Activated CD4-positive, alpha-beta T cell treated with anti-CD3 and anti-CD28 coated beads, Interleukin-2, amount 10 ng/mL, durations not matched to agents 24 days and 14 days (primary cell): ENCODE measurements at places on chromosomes 5 and 9.
A peak's percentile ranks its signal among the peaks of the same experiment; 100 is the strongest.

- no peak for DNase-seq
These were observed 1180.2 kb downstream of the CDH12 start for GRCh38 chr5:21672911-21673310.

DNA sequence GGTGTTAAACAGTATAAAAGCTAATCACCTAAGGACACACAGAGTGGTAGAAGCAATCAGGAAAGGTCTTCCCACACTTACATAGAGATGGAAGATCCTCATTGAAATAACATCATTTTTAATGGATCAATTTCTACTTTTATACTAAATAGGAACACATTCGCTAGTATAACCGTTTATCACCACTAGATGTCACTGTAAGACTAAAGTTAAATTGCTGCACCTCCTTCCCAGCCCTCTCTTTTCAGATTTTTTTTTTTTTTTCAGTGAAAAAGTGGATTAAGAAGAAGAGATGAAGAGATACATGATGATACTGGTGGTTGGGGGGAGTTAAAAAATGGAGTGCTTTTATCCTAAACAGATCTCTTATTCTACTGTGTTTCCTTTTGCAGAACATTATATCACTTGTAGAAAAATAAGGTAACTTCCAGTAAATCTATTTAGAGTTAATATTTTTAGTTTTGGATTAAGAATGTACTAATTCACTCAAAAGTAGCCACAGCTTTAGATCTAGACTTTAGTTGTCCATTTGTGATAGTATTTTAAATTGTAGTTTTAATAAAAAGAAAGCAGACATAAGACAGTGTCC is 116.9 kb upstream of the ARRDC3 start:
- no peak for DNase-seq

GRCh38 chr5:179185256-179185940 is 125.2 kb downstream of the ZNF354C start:
- no peak for DNase-seq

- peak; percentile 74 for DNase-seq
These were observed 11.1 kb downstream of the EXD3 start for GRCh38 chr9:137411645-137412380.

GRCh38 chr5:52360985-52361384 is 426.7 kb upstream of the ITGA1 start:
- no peak for DNase-seq

DNA sequence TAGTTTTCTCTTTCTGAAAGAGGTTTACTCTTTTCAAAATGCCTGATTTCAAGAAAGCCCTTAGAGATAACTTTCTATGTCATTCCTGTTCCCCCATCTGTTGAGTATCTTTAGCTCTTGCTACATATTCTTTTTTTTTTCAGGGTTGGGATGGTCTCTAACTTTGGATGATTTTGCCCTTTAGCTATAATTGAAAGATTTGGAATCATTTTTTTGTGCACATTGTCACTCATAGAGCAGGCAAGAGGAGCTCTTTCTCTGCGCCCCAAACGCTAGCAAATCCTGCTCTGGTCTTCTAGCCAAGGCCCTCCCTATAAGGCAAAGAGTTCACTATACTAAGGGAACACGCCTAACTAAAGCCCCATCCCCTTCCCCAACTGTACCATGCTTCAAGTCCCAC is 316.9 kb downstream of the TMEM232 start:
- no peak for DNase-seq
